Adrenal gland (tissue), 19 donors: ENCODE measurements at places on chromosomes 12 and 14. TPM values are rescaled to one million over a fixed set of nuclear protein-coding genes. Genes with fewer than 3 reads are reported as not detected.

DNA sequence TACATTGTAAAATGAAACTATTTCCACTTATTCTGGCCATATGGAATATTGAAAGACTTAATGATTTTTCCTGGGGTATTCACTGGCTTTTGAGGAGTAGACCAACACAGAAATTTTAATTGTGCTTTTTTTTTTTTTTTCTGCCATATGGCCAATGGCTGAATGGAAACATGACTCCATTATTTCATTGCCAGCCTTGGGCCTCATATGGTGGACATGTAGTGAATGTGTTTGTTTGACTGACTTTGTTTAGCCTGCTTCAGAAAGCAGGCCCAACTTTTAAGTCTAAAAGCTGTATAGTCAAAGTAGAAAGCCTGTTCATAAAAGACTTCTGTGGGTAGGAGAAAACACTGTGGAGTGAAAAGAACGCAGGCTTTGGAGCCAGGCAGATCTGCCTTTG lies 2.4 kb downstream of the GNG2 start:
- no peaks in the 10 kb centered on the region for H3K27me3 ChIP-seq
- peaks cover 7% of the 10 kb centered on the region for H3K4me1 ChIP-seq
- no peaks in the 10 kb centered on the region for H3K36me3 ChIP-seq
- no peak overlapping the region for H3K27ac ChIP-seq
- peak overlapping the region; percentile 54 for H3K4me3 ChIP-seq
- DNase-seq = no peak

GRCh38 chr12:23132357-23132756 lies 507.4 kb downstream of the ETNK1 start:
- no peaks in the 10 kb centered on the region for H3K36me3 ChIP-seq
- no peaks in the 10 kb centered on the region for H3K4me1 ChIP-seq
- H3K27me3 ChIP-seq = no peaks in the 10 kb centered on the region
- no peak overlapping the region for H3K27ac ChIP-seq

DNA sequence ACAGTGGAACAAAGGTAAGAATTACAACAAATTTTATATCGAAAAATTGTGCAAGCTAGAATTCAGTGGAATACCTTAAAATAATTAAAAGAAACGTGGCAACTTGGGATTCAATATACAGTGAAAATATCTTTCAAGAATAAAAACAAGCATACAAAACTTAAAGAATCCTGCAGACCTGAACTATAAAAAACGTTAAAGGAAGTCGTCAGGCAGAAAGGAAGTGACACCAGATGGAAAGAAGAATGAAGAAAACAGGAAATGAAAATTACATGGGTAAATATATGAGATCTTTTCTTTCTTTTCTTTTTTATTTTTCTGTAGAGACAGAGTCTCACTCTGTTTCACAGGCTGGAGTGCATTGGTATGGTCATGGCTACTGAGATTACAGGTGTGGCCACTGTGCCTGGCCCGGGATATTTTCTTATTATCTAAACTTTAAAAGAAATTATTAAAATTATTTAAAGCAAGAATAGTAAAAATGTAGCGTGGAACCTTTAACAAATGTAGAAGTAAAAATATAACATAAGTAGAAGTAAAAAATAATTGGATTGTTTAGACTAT lies 4.7 kb downstream of the MGP start:
- H3K27ac ChIP-seq = no peak overlapping the region
- H3K4me1 ChIP-seq = peaks cover 16% of the 10 kb centered on the region
- no peak overlapping the region for H3K4me3 ChIP-seq
- peaks cover 12% of the 10 kb centered on the region for H3K36me3 ChIP-seq
- DNase-seq = no peak
- no peaks in the 10 kb centered on the region for H3K27me3 ChIP-seq

DNA sequence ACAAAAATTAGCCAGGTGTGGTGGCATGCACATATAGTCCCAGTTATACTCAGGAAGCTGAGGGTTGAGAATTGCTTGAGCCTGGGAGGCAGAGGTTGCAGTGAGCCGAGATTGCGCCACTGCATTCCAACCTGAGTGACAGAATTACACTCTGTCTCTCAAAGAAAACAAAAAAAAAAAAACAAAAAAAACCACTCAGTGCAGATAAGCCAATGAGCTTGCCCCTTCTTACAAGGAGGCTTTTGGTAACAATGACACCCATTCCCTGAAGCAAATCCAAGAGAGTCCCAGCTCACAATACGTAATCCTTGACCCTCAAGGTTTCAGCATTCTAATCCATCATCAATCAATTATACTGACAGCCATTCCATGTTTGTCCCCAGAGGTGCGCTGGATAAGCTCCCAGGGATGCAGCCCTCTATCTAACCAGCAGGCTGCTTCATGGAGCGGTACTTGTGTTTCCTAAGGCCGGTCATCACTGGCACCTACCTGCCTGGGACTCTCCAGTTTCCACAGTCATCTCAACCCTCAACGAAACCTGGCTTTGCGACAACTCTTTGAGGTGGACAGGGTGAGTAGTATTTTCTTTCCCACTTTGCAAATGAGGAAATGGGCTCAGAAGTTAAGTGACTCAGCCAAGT lies 12.4 kb downstream of the GCN1 start:
- peak overlapping the region; percentile 75 for H3K27ac ChIP-seq
- peaks cover 9% of the 10 kb centered on the region for H3K4me1 ChIP-seq
- no peaks in the 10 kb centered on the region for H3K36me3 ChIP-seq
- H3K4me3 ChIP-seq = no peak overlapping the region

DNA sequence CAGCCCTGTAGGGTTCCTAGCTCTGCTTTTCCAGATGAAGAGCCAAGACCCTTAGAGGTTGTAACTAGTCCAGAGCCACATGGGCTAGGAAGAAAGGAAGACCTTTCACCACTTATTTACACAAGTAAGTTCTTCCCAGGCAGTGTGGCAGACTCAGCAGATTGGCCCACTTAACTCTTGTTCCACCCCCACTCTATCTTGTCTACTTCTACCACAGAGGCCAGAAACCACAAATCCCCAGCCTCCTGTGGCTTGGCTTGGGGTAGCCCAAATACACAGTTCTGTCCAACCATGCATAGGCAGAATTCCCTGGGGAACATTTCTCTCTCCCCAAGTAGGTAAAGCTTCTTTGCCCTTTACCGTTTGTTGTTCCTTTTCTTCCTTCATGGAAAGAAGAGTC lies 383.5 kb downstream of the RGS6 start:
- no peak overlapping the region for H3K4me3 ChIP-seq
- H3K27me3 ChIP-seq = peaks cover 5% of the 10 kb centered on the region
- H3K4me1 ChIP-seq = no peaks in the 10 kb centered on the region
- no peak for DNase-seq

DNA sequence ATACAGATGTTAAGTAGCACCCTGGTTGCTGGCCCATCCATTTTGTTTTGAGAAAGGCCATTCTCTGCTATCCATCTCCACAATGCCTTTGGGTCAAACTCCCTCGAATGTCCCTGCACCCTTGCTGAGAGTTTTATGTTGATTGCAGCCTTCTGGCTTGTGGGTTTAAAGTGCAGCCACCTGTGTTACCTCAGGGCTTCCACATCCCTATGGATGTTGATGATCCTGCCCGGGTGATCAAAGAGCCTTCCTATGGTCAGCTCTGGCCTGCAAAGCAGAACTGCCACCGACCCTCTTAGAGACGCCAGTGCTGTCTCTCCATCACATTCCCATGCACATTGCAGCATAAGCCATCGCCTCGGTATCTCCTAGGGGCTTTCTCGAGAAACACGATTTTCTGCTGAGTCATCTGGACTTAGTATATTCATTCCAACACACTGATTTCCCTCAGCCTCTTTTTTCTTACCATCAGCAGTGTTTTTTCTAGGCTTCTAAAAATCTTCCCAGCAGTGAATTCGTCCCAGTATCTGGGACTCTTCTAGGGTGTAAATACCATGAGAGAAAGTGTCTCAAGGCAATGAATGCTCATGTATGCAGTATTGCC lies 585.7 kb upstream of the TMEM132C start:
- H3K27ac ChIP-seq = no peak overlapping the region
- H3K4me1 ChIP-seq = no peaks in the 10 kb centered on the region

DNA sequence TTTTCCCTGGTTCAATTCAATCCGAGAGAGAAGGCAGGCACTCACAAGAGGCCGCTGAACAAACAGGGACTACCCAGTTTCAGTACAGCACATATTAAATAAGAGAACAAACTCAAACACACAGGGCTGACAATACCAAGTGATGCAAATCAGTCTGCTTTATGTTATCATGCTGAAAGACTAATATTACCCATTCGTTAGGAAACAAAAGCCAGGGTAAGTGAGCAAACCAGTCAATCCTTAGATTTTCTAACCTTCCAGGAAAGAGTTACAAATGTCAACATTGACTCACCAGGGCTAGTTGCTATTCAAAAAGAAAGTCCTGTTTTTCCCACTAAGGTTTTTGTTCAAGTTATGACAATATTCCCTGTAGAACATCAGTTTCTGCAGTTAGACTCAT lies 246.2 kb downstream of the C12orf42 start:
- no peak for DNase-seq
- H3K27ac ChIP-seq = no peak overlapping the region
- H3K27me3 ChIP-seq = no peaks in the 10 kb centered on the region
- no peaks in the 10 kb centered on the region for H3K4me1 ChIP-seq

Gene PROX2
- 0.08 TPM for polyA plus RNA-seq
